ENCODE measurements at places on chromosomes 3 and 15. TPM values are rescaled to one million over a fixed set of nuclear protein-coding genes. Genes with fewer than 3 reads are reported as not detected.

The TMC3 gene
- total RNA-seq: not detected

The ISLR gene
- total RNA-seq: 15.0 TPM

The CAMK2N2 gene
- not detected for total RNA-seq

The CSTA gene
- total RNA-seq: 186 TPM

The HTR3D gene
- not detected for total RNA-seq

The SLC30A4 gene
- total RNA-seq: 5.6 TPM

The WDR93 gene
- not detected for total RNA-seq

The EPHA3 gene
- 0.85 TPM for total RNA-seq

The LCMT2 gene
- total RNA-seq: 3.2 TPM

The DNAH12 gene
- not detected for total RNA-seq

The A4GNT gene
- not detected for total RNA-seq

The ANKRD63 gene
- total RNA-seq: not detected

The FEZF2 gene
- total RNA-seq: not detected

The CACNA1D gene
- total RNA-seq: 2.7 TPM

The SERPINI1 gene
- total RNA-seq: 2.0 TPM

The TUBGCP5 gene
- 20.8 TPM for total RNA-seq

The FAM81A gene
- 7.8 TPM for total RNA-seq

The CDHR4 gene
- not detected for total RNA-seq

The MESP2 gene
- not detected for total RNA-seq

The SPINT1 gene
- 351 TPM for total RNA-seq

The LRRN1 gene
- total RNA-seq: 7.5 TPM

The EFCC1 gene
- 0.98 TPM for total RNA-seq

The SLCO2A1 gene
- 33.2 TPM for total RNA-seq

The ANKUB1 gene
- not detected for total RNA-seq

The CELF6 gene
- 1.5 TPM for total RNA-seq

The GOLGA6D gene
- not detected for total RNA-seq

The CASR gene
- not detected for total RNA-seq

The MORC1 gene
- total RNA-seq: not detected

The KBTBD12 gene
- total RNA-seq: not detected

The ITIH1 gene
- 1.5 TPM for total RNA-seq

The BCL6 gene
- total RNA-seq: 207 TPM

The CFAP161 gene
- total RNA-seq: not detected

The RFT1 gene
- 9.0 TPM for total RNA-seq

The CMTM8 gene
- total RNA-seq: 11.8 TPM

The ZCWPW2 gene
- total RNA-seq: not detected

The KLHL40 gene
- not detected for total RNA-seq

The IL5RA gene
- total RNA-seq: not detected

The UQCRC1 gene
- 316 TPM for total RNA-seq

The STRC gene
- 0.49 TPM for total RNA-seq

The PPIP5K1 gene
- total RNA-seq: 39.6 TPM

The GPR149 gene
- total RNA-seq: not detected

The FOXP1 gene
- total RNA-seq: 157 TPM

The CA12 gene
- 330 TPM for total RNA-seq

The CRBN gene
- total RNA-seq: 38.9 TPM

The SLC28A2 gene
- total RNA-seq: not detected

Measured in suprapubic skin (tissue), 4 donors.